ENCODE measurements at places on chromosomes 7 and 10.

GRCh38 chr10:126972635-126973414 is 67.6 kb downstream of the DOCK1 start:
- DNase-seq, result peak; percentile 71

DNA sequence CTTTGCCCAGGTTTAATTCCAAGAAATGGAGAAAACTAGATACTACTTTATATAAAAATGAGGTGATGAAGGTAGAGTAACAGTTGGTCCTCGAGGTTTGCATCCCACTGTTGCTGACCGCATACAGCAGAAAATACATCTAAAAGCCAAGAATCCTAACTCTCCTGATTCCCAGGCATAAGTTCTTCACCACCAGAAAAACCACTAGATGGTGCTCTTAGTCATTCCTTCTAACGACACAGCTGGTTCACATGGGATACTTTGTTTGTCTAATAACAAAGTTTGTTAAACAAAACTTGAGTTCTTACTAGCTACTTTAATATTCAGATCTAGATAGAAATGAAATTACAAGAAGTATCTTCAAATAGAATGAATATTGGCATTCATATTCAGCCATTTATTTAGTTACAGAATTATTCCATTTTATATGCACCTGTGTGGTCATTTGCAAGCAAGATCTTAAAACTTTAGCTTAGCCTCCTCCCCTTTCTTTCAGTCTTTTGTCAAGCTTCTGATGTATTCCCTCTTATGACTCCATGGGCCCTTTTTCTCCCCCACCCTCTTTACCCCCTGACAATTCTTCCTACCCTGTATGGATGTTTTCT is 54.1 kb upstream of the CYP26C1 start:
- DNase-seq, result peak; percentile 64

DNA sequence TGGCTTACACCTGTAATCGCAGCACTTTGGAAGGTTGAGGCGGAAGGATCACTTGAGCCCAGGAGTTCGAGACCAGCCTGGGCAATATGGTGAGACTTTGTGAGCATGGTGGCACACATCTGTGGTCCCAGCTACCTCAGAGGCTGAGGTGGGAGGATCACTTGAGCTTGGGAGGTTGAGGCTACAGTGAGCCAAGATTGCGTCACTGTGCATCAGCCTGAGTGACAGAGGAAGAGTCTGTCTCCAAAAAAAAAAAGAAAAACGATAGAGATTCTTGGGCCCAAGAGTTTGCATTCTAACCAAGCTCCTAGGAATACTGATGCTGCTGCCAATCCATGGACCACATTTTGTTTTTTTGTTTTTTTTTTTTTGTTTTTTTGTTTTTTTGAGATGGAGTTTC is 12.1 kb downstream of the MYOZ1 start:
- no peak for DNase-seq

DNA sequence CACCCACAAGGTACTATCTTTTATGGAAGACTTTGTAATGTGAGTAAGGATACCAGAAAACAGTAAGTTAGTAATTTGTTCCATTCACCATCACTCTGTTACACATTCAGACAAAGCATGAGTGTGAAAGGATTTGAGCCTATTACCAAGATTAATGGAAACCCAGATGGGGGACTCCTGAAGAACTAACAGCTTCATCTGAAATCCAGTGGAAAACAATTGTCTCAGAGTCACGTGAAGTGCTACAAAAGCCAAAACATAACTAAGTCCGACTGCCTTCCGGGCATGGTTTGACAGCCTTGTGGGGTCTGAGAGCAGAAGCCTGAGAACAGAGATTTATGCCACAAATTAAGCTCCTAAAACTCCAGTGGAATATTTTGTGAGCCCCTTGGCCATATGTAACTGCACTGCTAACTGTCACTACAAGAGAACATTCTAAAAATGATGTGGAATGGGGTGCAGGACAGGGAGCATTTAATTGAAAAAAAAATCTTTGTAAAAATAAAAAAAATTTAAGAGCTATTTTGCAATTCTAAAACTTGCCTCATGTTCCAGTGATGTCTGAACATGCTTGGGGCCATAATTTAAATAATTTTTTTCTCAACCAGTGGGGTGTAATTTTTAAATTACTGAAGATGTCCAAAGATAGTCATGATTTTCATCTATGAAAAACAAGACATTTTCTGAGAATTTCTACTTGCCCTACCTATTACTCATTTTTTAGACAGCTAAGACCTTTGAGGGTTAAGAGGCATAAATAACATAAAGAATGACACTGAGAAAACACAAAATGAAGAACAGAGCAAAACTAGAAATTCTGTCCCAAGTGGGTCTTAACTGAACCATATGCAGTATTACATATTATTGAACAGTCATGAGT is 555.0 kb downstream of the INHBA start:
- DNase-seq, result no peak

DNA sequence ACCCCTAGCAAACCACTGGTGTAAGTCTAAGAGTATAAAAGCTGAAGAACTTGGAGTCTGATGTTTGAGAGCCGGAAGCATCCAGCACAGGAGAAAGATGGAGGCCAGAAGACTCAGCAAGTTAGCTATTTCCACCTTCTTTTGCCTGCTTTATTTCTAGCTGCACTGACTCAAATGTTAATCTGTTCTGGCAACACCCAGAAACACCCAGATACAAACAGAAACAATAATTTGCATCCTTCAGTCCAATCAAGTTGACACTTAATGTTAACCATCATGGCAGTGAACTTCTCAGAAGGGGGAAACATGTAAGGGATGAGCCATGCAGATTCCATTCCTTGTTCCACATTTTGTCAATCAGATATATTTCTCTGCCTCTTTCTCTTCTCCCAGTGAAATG is 101.8 kb upstream of the FERD3L start:
- no peak for DNase-seq

GRCh38 chr7:79785556-79785955 is 332.1 kb upstream of the MAGI2 start:
- no peak for DNase-seq

GRCh38 chr7:69922026-69922803 is 323.9 kb downstream of the AUTS2 start:
- no peak for DNase-seq

DNA sequence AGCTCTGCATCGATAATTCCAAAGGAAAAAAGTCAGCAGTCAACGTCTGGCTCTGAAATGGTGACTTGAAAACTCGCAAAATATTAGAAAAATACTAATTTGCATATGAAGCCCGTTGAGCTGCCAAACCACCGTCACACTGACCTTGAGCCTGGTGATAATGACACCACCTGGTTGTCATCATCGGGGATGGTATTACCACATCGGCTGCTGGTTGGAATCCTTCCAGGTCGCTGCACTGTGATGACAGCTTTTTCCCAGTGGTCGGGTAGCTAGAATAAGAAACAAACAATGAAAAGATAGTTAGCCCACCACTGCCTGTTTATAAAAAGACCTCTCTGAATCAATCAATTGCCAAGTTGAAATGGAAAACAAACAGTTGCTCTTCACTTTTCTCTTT is 41.6 kb downstream of the LAMB1 start:
- no peak for DNase-seq

DNA sequence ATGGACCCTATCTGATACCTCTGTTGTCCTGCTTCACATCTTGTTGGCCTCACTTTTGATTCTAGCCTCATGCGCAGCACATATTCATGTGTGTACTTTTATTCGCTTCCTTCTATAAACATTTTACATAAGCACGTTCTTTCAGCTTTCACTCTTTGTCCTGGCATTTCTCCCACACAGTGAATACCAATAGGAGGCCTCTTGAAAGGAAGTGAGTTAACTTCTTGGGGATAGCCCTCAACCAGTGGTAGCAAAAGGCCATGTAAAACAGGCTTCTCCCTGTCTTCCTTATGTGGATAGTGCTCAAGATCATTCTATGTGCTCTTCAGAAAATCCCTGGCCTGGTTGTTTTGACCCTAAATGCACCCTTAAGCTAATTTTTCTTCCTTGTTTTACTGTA is 633.9 kb upstream of the MBL2 start:
- no peak for DNase-seq

- no peak for DNase-seq
Measured at GRCh38 chr7:148584154-148584827, 6.3 kb upstream of the C7orf33 start.

DNA sequence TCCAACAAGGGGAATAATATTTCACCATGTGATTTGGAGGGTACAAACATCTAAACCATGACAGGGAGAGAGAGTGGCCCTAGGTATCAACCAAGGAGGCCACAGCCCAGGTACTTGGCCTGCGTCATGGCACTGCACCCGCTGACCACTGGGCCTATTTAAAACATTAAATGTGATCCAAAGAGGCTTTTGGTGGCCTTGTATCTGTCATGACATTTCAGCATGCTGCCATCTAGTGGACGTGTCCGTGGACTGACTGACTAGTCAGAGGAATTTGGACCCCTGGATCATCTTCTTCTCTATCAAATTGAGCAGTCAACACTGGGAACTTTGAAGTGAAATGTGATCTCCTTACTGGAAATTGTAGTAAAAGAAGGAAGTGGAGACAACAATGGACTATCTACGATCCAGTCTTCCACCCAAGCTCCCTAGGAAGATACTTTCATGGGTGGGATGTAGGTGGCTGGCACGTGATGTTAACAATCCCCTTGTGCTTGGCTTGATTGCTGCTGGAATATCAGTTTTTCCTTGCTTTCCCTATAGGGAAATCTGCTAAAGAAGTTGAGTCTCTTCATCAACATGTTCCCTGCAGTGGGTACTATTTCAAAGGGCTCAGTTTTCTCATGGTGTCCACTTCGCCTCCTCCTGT is 24.6 kb upstream of the ITGA8 start:
- peak; percentile 80 for DNase-seq

DNA sequence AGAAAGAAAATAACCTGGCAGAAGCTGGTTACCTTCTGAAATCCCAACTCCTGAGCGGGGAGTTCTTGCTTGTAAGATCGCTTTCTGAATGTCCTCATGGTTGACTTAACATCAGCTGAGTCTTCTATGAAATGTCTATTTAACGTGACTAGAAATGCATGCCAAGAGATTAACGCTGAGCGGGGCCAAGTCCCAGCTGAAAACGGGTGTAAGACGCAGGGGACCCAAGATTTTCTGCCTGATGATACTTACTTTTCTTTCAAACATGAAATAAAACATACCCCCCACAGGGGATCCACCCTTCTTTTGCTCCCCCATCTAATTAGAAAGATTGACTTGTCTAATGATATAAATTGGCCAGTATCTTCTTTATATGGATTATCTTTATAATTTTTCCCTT is 14.9 kb downstream of the OR9A2 start:
- no peak for DNase-seq

GRCh38 chr10:86033581-86033980 is 333.0 kb downstream of the GRID1 start:
- DNase-seq, result no peak

DNA sequence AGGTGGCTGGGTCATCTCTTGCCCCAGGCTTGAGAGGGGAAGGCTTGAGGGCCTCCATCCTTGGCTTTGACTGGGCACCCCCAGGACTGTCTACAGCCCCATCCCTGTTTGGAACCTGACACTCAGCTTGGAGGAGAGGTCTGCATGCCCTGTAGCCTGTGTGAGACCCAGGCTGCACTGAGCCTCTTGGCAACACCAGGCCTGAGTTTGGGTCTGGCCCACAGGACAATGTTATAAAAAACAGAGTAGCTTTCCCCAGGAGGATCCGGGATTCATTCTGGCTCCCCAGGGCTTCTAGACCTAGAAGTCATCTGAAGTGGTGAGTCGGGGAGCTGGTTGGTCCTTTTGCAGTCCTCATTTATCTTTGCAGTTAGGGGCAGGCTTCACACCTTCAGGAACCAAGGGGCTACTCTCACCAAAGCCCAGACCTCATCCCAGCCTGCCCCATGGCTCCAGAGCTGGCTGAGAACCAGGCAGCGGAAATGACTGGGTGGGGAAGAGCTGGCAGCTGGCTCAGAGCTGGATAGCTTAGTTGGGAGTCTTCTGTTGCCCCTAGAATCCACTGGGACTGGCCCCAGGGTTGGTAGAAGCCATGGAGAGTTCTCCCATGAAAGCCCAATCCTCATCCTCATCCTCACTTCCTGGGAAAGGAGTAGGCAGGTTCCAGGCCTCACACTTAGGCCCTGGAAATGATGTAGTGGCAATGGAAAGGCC is 68.8 kb downstream of the ADCYAP1R1 start:
- no peak for DNase-seq

DNA sequence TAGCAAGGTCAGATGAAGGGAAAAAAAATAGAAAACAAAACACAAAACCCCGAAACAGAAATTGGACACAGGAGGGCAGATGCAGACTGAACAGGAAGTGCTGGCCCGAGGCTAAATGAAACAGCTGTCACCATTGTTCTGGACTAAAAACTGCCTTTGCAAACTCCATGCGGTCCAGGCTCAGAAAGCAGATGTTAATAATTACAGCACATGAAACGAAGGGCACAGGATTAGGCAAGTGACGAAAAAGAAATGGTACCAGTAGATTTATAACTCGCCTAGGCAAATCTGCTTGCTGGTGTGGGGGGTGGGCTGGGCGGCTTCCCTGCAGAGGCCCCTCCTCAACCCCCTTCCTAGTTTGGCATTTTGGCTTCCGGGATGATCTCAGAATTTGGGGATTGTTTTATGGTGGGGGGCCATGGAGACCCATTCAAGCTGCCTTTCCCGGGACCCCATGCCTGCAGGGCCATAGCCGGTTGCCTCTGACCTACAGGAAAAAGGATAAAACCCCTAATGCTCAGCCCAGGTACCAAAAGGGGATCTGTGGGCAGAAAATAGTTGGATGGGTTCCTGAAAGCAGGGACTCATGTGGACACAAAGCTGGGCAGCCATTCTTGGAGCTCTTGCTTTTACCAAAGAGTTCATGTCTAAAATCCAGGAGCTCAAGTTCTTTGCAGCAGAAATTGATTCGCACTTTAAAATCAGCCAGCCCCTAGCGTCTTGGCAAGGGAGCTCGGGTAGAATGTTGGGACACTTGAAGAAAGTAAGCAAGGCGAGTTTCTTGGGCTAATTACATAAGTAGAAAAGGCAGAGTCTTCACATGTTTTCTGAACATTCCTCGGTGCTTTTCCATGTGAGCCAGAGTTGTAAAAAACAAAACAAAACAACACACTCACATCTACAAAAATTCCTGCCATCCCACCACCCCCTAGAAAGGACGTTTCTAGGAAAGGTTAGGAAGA is 39.0 kb upstream of the EMX2 start:
- DNase-seq, result peak; percentile 12

DNA sequence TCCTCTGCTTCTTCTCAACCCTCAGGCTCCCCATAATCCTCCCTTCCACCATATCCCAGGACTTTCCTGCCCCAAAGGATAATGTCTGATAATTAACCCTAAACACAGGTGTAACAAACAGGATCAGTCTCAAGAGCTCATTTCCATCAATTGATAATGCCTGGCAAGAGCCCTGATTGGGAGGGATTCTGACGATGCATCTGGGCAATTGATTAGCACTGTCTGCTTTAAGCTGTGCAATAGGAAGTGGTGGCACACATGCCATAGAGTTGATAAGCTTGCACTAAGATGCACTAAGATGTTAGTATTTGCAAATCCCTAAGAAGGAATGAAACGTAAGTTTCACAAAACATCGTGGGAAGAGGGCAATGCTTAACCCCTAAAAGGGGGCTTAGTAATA is 27.4 kb upstream of the EGR2 start:
- DNase-seq, result no peak

DNA sequence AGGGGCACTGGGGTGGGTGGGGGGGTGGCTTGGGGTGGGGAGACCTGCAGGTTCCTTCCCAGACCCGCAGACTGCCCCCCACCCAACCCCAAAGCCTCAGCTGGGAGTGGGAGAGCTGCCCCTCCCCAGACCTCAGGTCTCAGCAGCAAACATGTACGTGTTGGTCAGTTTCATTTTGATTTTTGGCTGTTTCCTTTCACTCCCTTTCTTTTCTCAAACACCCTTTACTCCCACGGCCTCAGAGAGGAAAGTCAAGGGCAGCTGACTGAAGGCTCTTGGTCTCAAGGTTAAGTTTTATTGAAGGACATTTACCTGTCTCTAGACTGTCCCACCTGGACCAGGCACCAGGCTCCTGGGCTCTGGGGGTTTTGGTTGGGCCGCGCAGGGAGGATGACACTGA is 34.1 kb upstream of the HSPB1 start:
- DNase-seq, result no peak
